ENCODE measurements at places on chromosomes 2 and 18.

DNA sequence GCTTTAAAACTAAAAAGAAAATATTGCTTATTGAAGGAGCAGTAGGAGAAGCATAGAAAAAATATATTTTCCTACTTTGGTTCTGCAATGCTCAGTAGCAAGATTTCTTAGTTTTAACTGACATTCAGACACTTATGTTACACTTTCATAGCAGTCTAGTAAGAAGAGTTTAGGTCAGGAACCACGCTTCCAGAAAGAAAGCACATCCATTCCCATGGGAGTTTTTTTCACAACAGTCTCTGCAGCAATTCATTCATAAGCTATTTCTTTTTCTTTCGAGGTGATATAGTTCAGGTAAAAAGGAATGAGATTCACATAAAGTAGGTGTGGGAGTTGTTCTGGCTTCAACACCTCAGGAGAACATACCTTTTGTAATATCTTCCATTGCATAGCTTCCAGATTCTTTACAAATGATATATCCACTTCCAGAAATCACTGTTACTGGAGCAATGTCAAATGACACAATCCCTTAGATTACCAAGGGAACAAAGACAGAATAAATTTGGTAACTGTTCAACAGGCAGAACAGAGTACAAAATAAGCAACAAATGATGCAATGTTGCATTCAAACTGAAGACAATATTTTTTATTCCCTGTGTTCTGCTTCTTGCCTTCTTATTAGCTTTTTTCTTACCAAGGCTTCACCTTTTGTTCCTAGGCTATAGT lies 95.2 kb upstream of the GULP1 start:
- no peak for DNase-seq

GRCh38 chr2:196248467-196249094 lies 77.2 kb upstream of the STK17B start:
- no peak for DNase-seq

DNA sequence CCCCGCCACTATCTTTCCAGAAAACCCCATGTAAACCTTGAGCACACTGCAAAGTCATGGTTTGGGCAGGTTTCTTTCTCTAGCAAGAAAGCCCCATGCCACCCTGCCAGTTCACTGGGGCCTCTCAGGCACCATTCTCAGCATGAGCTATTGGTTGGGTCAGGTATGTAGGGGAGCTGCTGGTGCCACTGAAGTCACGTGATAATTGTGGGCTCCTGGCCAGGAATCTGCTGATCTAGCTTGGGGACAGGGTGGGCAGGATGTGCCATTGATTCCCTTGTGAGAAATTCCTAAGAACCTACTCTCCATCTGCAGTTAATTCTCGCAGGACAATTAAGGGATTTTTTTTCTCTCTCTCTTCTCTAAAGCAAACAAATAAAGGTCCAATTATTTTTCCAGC lies 26.5 kb upstream of the HNMT start:
- no peak for DNase-seq

DNA sequence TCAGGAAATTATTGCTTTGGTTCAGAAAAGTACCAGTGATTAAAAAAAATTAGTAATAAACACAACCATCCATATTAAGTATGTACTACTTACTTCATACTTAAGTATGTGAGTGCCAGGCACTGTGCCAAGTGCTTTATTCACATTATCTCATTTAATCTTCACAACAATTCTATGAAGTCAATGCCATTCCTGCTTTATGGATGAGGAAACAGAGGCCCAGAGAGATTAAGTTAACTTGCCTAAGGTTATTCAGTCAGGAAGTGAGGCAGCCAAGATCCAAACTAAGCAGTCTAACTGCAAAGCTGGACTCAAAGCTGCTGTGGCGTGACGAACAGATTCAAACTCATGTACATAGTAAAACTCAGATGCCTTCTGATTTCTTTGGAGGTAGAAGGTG lies 22.3 kb downstream of the DTNB start:
- DNase-seq: no peak

DNA sequence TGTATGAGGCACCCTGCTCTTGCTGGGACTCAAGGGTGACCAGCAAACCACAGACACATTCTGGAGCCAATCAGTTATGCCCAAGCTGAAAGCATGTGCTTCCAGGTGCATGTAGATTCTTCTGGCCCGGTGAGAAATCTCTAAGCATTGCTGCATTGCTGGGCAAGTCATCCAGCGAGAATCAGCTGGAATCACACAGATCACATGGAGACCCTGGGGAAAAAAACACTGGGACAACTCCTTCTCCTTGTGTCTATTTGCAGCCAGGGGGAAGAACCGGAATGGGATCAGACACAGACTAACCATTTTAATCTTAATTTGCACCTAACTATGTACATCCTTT lies 119.7 kb upstream of the KLF7 start:
- DNase-seq: no peak

- no peak for DNase-seq
Measured at GRCh38 chr18:7559709-7560319, 7.3 kb upstream of the PTPRM start.

DNA sequence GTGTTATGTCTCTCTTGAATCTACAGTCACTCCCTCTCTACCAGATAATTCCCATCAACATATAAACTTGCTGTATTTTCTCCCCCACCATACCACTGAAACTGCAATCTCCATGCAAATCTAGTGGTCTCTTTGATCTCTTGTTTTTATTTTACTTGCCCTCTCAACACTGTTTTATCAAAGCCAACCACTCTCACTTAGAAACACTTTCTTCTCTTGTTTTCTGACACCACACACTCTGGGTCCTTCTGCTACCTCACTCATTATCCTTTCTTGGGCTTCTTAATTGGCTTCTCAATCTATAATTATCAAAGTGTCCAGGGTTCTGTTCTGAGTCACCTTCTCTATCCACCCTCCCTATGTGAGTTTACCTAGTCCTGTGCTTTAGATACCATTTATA lies 2.0 kb upstream of the MCFD2 start:
- no peak for DNase-seq

DNA sequence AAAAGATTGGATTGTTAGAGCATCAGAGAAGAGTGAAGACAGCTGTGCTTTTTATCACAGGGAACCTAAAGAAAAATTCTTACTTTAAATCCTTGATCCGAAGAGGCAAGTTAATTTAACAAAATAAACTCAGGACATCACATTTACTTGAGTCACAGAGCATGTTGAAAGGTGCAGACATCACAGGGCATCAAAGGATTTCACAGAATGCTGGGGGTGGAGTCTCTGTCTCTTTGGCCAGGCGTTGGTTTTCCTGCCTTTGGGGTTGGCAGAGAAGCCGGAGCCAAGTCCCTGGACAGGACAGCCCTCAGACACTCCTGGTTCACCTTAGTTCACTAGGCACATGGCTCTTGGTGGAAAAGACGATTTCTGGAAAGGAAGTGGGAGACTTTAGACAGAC lies 56.3 kb downstream of the SH3RF3 start:
- no peak for DNase-seq

DNA sequence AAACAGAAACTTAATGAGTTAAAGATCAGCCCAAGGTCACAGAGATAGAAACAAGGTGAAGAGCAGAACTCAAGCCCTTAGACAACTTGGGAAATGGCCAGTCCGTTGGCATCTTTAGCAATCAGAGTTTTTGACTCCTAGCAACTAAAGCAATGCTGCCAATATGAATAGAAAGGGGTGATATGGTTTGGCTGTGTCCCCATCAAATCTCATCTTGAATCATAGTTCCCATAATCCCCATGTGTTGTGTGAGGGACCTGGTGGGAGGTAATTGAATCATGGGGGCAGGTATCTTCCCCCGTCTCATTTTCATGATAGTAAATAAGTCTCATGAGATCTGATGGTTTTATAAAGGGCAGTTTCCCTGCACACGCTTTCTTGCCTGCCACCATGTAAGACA lies 170.2 kb downstream of the DDX1 start:
- DNase-seq: no peak

DNA sequence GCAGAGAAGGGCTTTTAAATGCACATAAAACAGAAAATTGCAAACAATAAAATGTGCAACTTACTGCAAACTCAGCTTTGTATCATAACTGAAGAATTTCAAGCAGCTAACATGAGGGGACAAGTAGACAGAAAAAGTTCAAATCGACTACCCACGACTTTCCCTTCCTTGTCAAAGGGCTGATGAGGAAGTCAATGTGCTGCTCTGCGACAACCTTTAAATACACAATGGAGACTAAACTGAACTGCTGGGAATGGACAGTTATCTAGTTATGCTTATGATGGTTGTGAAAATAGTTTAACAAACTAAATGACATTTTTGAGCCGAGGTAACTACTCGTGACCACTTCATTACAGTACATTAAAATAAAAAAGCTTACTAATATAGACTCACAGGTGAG lies 84.1 kb downstream of the INO80D start:
- DNase-seq: no peak

DNA sequence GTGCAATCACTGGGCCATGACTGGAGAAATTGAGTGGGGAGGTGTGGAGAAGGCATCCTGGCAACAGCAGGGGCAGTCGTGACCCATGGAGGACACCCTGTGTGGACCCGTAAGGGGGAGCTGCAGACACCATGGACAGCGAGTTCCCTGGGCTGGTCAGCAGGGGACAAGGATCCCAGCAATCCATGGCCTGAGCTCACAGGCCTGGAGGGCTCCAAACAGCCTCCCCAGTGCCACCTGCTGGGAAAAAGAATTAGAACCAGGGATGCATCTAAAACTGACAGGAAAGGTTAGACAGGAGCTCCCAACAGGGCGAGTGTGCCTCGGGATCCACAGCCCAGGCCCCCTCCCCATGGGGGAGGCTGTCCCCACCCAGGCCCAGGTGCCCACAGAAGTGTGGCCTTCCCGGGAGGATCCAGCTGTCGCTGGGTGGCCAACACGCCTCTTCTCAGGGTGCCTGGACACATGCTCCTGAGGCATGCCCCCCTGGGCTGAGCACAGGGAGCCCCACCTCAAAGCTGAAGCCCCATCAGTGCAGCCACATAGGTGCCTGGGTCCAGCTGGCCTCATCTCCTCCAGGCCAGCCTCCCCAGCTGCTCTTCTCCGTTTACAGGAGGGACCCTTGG lies 20.5 kb upstream of the KIF1A start:
- peak; percentile 52 for DNase-seq

DNA sequence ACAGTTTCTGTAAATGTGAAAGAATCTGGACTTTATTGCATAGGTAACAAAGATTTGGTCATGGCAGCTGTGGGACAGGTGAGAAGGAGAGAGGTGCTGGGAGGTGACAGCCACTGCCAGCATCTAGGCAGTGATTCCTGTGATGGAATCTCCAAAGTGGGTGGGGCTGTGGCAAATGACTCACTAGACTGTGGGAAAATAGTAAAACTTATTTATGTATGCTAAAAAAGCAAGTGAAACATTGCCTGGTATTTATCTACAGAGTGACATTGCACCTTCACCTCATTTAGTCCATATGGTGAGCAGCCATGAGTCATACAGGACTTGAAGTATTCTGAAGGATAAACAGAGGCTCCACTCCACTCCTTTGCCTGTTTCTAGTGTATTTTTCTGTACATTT lies 145.3 kb upstream of the MEX3C start:
- DNase-seq: peak; percentile 30

GRCh38 chr18:7059276-7059675 lies 58.3 kb downstream of the LAMA1 start:
- no peak for DNase-seq

DNA sequence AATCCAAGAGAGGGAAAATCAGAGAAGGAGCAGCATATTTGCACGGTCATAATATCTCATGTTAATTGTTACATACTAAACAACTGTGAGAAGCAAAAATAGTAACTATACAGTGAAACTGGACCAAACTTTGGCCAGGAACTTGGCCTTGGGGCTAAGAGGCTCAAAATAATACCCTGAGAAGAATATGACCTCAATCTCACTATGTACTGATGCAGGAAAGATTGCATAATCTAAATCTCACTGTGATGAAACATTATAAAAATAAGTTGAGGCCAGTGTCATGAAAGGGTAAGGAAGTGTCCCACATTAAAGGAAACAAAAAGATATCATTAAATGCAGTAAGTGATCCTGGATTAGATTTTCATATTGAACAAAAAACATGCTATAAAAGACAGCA lies 36.5 kb downstream of the ZRANB3 start:
- DNase-seq: no peak

DNA sequence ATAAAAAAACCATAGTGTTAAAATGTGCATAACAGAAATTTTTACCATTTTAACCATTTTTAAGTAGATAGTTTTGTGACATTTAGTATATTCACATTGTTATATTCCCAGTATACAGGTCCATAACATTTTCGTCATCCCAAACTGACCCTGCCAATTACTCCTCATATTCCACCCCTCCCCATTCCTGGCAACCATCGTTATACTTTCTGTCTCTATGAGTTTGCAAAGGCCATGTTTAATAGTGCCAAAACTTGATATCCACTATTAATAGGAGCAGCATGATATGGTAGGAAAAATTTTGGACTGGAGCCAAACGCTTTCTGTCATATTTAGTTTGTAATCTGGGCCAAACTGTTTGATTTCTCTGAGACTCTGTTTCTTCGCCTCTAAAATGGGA lies 30.9 kb downstream of the PLCL1 start:
- no peak for DNase-seq

- no peak for DNase-seq
Measured at GRCh38 chr2:222545823-222546795, 109.8 kb downstream of the FARSB start.

GRCh38 chr2:39394516-39394961 lies 42.5 kb downstream of the MAP4K3 start:
- DNase-seq: no peak

- no peak for DNase-seq
Measured at GRCh38 chr2:16226943-16227664, 286.8 kb downstream of the MYCN start.

DNA sequence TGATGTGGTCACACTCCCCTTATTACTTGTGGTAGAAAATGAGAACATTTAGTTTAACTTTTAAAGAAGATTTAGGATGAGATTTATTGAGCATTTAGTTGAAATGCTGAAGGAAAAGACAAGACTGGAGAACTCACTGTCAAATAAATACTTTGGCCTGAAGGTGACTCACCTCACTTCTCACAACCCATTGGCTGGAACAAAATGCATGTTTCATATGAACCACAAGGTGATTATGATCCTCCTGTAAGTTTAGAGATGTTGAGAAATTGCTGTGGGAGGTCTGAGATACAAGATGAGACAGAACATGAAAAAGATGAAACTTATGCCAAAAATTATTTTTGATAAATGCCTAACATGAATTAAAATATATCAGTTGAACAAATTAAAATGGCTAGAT lies 1004.5 kb downstream of the SOCS6 start:
- no peak for DNase-seq

DNA sequence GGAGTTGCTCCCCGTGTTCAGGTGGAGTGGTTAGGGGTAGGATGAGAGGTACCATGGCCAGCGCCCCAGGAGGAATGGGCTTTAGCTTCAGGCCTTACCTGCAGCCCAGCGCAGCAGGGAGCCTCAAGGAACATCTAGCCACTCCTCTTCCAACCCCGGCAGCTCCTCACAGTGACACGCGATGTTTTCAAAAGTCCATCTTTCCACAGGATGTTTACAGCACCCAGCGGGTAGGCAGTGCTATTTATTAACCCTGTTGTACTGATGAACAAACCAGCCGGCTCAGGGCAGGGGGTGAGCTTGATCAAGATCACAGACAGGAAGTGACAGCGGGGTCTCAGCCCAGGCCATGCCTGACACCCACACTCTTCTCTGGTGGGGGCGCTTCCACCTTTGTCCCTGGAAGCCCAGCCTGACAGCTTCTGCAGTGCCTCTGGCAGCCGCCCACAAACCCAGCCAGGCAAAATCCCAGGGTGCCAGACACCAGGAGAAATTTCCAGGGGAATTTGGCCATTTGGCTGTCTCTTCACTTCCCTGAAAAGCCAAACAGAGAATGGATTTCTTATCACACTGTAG lies 18.4 kb upstream of the PRLH start:
- DNase-seq: no peak

All from activated CD4-positive, alpha-beta T cell treated with anti-CD3 and anti-CD28 coated beads for 36 hours (primary cell).